ENCODE measurements at places on chromosomes 4 and X.

- no peak for DNase-seq
These were observed 13.6 kb downstream of the HTRA3 start for GRCh38 chr4:8283161-8283560.

DNA sequence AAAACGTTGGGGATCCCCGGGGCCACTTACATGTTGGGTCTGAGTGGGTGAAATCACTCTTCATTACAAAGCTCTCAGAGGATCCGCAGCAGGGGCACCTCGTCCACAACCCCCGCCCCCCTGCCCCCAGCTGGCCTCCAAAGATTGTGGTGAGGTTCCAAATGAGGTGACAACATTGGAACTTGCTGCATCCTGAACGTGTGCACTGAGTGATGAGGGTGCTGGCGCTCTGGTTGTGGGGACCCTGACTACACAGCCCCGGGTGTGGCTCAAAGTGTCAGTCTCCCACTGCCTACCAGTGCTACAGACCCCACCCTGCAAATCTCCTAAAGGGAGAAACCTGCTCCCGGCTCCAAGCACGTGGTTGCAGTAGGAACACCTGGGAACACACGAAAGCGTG lies 111.9 kb downstream of the PHKA2 start:
- DNase-seq = no peak

- no peak for DNase-seq
These were observed 47.8 kb upstream of the CAMK2D start for GRCh38 chr4:113809311-113809710.

- no peak for DNase-seq
These were observed 3.3 kb upstream of the HPGDS start for GRCh38 chr4:94345969-94346368.

DNA sequence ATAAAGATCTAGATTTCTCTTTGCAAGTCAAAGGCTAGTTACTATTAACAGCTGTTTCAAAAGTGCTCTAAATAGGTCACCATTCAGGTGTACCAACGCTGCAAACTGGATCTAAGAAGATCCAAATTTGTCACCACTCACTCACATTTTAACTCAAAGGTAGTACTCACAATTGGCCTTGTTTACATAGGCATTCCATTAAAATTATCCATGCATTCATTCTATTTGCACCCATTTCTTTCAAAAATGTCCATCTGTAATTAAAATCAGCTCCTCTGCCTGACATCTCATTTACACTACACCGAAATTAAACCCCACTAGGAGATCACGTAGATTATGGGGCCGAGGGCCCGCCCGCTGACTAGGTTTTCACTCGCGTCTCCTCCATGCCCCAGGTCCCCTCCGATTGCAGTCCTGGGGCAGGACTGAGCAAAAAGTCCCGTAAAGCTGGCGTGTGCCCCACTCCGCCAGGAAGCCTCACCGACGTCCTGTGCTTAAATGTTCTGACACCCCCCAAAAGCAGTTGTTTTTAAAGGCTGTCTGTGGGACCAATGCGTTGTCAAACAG lies 1.3 kb upstream of the ING2 start:
- DNase-seq = no peak

GRCh38 chrX:45363596-45363995 lies 162.9 kb upstream of the DIPK2B start:
- DNase-seq = no peak

DNA sequence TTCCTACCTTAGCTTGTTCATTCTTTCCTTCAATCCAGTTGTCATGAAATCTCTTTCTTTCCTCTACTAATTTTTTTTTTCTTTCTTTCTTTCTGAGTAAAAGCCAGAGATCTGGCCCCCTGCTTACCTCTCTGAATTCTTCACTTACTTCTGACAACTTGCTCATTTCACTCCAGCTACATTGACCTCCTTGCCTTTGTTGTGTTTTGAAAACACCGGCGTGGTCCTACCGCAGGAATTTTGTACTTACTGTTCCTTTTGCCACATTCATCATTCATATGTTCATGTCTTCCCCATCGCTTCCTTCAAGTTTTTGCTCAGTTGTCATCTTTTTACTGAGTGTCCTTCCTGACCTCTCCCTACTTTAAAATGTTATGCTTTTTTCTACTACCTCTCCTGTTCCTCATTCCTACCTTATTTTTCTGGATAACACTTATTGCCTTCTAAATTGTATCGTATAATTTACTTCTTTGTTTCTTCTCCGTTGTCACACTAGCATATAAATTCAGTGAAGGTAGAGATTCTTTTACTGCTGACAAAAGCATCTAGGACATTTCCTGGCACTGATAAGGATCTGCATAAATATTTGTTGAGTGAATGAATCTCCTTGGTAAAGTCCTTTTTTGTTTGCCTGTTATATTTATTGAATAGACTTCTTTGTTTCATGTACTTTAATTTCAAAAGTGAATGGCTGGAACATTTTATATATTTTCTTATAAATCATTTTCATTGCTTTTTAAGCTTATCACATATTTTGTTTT lies 74.4 kb downstream of the NFKB1 start:
- no peak for DNase-seq

GRCh38 chr4:97367878-97368277 lies 775.4 kb downstream of the STPG2 start:
- DNase-seq = no peak

DNA sequence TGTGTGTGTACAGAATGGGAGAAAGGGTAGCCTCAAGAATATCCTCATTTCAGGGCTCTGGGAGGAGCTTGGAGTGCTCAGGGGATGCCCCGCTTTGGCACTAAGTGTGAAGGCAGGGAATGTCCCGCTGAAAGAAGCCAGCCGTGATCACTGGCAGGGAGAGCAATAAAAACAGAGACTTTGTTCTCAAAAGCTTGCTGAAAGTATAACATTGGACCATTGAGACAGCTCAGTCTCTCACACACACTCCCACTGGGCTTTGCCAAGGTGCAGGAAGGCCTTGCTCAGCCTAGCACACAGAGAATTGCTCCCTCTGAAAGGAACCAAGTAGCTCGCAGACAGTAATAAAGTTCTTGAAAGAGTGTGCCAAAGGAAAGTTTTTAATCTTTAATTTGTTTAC lies 143.8 kb upstream of the SLITRK2 start:
- DNase-seq = no peak

- DNase-seq = no peak
These were observed 30.2 kb downstream of the SPANXD start for GRCh38 chrX:141668371-141668770.

- no peak for DNase-seq
These were observed 52.9 kb upstream of the LIMCH1 start for GRCh38 chr4:41485041-41485440.

GRCh38 chrX:49211074-49211473 lies 11.1 kb upstream of the SYP start:
- no peak for DNase-seq

- DNase-seq = no peak
These were observed 596.0 kb upstream of the SLIT2 start for GRCh38 chr4:19655666-19656065.

DNA sequence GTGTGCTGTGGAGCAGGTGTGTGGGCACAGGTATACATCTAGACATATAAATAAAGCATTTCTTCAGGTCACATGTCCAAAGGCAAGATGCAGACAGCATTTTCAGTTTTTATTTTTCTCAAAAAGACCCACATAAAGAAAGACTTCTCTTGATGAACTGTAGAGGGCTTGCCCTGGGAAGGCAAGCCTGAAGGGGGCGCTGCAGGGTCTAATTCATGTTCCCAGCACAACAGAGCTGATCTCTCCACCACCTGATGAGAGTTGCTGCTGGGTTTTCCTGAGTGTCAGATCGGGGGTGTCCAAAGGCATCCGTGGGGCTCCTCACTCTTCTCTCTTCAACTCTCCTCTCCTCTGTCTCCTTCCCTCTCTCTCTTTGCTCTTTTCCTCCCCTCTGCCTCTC lies 26.6 kb downstream of the ADRA2C start:
- DNase-seq = no peak

DNA sequence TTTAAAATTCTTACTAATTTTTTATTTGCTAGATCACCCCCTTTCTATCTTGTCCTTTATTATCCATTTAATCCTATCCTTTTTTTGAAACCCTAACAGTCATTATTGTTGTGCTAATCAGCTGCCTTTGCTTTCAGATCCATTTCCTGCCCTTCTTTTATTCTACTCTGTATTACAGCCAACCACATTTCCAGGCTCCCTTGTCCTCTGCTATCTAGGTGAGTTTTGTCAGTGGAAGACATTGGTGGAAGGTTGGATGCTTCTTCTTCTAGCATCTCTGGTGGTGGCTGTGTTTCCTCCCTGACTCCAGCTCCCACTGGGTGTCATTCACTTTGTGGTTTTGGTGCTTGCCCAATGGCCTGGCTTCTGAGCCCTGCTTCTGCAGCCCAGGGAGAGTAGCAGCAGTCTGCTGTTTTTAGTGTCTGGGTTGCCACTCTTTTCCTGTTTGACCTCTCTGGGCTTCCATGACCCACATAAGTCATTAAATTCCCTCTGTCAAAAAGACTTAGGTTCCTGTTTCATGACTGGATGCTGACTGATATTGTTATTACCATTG lies 225.2 kb upstream of the PGRMC2 start:
- DNase-seq = no peak

DNA sequence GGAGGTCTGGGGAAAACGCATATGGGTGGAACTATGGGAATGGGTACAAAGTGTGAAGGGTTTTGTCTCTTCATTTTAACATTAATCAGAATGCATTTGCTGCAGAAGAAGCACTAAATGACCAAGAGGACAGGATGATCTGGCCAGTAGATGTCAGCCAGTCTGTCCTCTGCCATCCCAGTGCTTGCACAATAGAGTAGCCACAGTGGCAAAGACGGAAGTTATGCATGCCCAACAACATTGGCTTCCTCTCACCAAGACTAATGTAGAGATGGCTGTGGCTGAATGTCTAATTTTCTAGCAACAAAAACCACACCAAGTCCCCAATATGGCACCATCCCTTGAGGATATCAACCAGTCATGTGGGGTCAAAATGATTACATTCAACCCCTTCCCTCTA lies 45.0 kb upstream of the ARHGEF6 start:
- no peak for DNase-seq

DNA sequence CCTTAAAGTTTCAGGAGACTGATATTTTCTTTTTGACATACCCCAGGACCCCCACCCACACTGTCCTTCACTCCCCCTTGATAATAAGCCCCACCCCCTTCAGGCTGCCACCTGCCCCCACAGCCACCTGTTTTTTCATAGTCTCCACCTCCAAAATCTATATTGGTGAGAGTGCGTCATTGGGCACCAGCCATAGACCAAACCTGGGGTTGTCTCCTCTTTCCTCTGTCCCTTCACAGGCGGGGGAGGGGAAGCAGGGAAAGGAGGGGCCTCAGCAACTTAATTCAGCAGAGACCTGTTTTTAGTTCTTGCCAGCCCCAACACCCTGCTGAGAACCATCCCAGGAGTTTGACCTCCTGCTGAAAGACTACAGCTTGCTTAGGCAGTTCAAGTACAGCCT lies 1.1 kb downstream of the ARHGAP36 start:
- DNase-seq = no peak

GRCh38 chr4:145784036-145784435 lies 104.1 kb downstream of the C4orf51 start:
- no peak for DNase-seq

GRCh38 chr4:98406819-98407218 lies 145.6 kb downstream of the RAP1GDS1 start:
- DNase-seq = no peak

GRCh38 chr4:16859031-16859430 lies 39.4 kb downstream of the LDB2 start:
- DNase-seq = no peak

Data from muscle of arm (tissue), 14 donors.